Aorta (tissue), 5 donors: ENCODE measurements at places on chromosomes 2 and 18. TPM values are rescaled to one million over a fixed set of nuclear protein-coding genes. Genes with fewer than 3 reads are reported as not detected.

VWA3B gene
- total RNA-seq = 0.36 TPM

CCDC178 gene
- 0.42 TPM for total RNA-seq

DPYSL5 gene
- total RNA-seq = not detected

IHH gene
- total RNA-seq = not detected

DNA sequence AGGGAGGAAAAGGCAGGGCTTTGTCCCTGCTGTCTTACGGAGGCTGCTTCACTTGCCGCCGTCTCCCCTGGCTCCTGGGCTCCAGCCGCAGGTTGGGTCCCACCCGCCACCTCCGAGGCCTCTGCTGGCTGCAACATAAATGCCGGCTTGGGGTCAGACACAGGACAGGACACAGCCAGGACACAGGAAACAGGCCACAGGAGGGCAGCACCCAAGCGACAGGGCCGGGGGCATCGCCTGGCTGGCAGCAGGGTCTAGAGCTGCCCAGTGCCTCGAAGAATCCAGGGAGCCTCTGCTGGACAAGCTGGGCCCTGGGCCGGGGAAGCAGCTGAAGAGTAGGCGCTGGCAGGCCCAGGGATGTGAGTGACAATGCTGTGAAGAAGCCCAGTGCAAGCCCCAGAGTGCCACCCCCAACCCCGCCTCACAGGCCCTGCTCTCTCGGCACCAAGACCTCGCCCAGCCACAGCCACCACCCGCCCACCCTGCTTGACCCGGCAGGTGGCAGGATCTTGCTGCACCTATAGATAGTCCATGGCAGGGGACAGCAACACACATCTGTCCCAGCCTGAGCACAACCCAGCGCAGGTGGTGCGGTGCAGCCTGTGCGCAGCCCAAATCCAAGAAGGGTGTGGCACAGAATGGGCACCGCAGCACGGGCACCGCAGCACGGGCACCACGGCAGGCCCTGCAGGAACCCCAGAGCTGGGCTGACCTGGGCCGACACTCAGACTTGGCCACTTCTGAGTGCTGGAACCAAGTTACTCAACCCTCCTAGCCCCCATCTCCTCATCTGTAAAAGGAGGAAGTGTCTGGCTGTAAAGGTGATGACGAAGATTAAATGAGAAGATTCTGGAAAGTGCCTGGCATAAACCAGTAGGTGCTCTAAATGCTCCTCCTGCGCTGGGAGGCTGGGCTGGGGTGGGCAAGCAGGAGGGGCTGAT is 55.6 kb downstream of the BIN1 start:
- H3K27ac ChIP-seq = no peak overlapping the region
- H3K36me3 ChIP-seq = no peaks in the 10 kb centered on the region
- no peaks in the 10 kb centered on the region for H3K27me3 ChIP-seq
- peak; percentile 50 for DNase-seq
- H3K4me1 ChIP-seq = no peaks in the 10 kb centered on the region

INHBB gene
- 19.3 TPM for total RNA-seq

DNA sequence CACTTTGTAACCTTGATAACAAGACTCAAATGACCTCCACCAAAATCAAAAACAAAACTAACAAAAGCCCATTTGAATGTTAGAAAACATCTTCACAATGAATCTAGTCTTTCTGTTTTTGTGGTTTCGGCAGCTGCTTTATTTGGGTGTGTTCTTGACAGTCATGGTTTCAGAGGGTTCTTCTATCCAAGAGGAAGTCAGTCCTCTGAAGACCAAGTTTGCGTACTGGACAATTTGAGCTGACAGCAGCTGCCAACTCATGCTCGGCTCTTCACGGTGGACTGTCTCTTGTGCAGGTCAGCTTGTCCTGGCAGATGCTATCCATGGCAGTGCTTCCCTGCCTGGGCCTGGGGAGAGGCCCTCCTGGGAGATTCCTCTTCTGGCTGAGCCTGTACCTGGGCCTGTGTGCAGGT is 91.0 kb downstream of the TMEM17 start:
- H3K27ac ChIP-seq = no peak overlapping the region
- H3K4me3 ChIP-seq = no peak overlapping the region
- H3K36me3 ChIP-seq = no peaks in the 10 kb centered on the region
- no peak for DNase-seq
- no peaks in the 10 kb centered on the region for H3K4me1 ChIP-seq

C2orf81 gene
- total RNA-seq = 3.1 TPM
